Camera-type eye (tissue), 1 donor: ENCODE measurements at places on chromosomes 7 and 10. TPM values are rescaled to one million over a fixed set of nuclear protein-coding genes. Genes with fewer than 3 reads are reported as not detected.

The ODAD2 gene
- 3.2 TPM for total RNA-seq

The CAV2 gene
- total RNA-seq, result 38.8 TPM

The SHH gene
- total RNA-seq, result 0.33 TPM

The ADCYAP1R1 gene
- total RNA-seq, result 8.5 TPM

The PLA2G12B gene
- not detected for total RNA-seq

The GBX1 gene
- total RNA-seq, result not detected

The ZNF503 gene
- 13.6 TPM for total RNA-seq

The STEAP1 gene
- total RNA-seq, result 10.2 TPM

The CAMK2B gene
- 39.1 TPM for total RNA-seq

The CYP2W1 gene
- 14.5 TPM for total RNA-seq

The AKR1C1 gene
- 10.5 TPM for total RNA-seq

The SLC16A9 gene
- 32.4 TPM for total RNA-seq

The CLDN12 gene
- 51.7 TPM for total RNA-seq

The MKI67 gene
- total RNA-seq, result 16.4 TPM

The LRRTM3 gene
- total RNA-seq, result 5.2 TPM

The GIMAP1 gene
- 1.9 TPM for total RNA-seq

The RASA4 gene
- total RNA-seq, result 208 TPM

The OPN1SW gene
- 35.2 TPM for total RNA-seq

The PSD gene
- total RNA-seq, result 49.2 TPM

The ACTR3C gene
- 5.3 TPM for total RNA-seq

The TCAF2 gene
- 2.3 TPM for total RNA-seq

The LMTK2 gene
- total RNA-seq, result 26.6 TPM

The SVOPL gene
- 0.99 TPM for total RNA-seq

The NKX1-2 gene
- total RNA-seq, result not detected

The KIAA1217 gene
- 61.4 TPM for total RNA-seq

The INA gene
- total RNA-seq, result 102 TPM

The CALCR gene
- 0.38 TPM for total RNA-seq

The HTR7 gene
- total RNA-seq, result 1.2 TPM

The OR6V1 gene
- not detected for total RNA-seq

The PIK3AP1 gene
- 5.4 TPM for total RNA-seq

The SRRM3 gene
- total RNA-seq, result 20.2 TPM

The TEX36 gene
- not detected for total RNA-seq

The ELFN1 gene
- 21.5 TPM for total RNA-seq

The SPDYE1 gene
- total RNA-seq, result not detected

The EEPD1 gene
- total RNA-seq, result 21.3 TPM

The MBLAC1 gene
- total RNA-seq, result 3.1 TPM

The CD36 gene
- 89.8 TPM for total RNA-seq

The PGAM2 gene
- 23.7 TPM for total RNA-seq

The IFIT1B gene
- 1.0 TPM for total RNA-seq
